ENCODE measurements at places on chromosomes 2 and 18.

GRCh38 chr2:214006601-214007000 lies 404.3 kb upstream of the VWC2L start:
- DNase-seq = no peak

- DNase-seq = peak; percentile 94
These were observed 184.5 kb downstream of the INO80D start for GRCh38 chr2:205901491-205901890.

DNA sequence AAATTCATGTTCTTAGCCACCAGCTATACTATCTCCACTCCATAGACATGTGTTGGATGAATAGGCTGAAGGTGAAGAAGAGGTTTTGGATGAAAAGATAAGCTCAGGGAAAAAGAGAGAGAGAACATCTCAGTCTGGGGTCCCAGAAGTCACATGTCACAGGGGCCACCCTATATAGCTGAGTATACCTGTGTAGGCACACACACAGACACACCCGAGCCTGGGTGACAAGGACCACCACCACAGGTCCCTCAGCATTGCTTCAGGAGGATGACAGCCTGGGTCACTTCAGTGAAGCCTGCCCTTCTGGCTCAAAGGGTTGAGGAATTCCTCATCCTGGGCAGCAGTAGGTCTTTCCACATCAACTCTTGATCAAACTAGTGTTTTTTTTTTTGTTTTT lies 56.2 kb downstream of the POLR1A start:
- no peak for DNase-seq

DNA sequence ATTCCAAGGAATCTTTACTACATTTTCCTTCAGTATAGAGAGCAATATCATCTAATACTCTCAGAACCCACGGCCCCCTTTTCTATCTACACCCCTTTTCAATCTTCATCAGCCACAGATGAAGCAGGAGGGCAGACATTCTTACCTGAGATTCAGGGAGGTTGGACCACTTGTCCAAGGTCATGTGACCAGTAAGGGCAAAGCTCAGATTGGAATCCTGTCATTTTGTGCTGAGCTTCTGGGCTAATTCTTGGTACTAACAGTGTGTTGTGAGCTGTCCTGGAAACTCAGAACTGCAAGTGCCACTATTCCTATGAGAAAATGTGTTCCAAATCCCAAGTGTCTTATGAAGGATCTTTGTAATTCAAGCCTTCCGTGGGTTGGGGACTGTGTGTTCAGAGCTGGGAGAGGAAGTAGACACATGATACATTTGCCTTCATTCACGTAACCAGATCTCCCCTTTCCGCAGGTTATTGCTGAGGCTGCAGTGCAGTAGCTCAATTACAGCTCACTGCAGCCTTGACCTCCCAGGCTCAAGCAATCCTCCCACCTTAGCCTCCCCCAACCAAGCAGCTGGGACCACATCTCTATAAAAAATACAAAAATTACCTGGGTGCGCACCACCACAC lies 3.3 kb downstream of the CHRNA1 start:
- no peak for DNase-seq

GRCh38 chr2:235366807-235367206 lies 127.0 kb upstream of the AGAP1 start:
- DNase-seq = no peak

DNA sequence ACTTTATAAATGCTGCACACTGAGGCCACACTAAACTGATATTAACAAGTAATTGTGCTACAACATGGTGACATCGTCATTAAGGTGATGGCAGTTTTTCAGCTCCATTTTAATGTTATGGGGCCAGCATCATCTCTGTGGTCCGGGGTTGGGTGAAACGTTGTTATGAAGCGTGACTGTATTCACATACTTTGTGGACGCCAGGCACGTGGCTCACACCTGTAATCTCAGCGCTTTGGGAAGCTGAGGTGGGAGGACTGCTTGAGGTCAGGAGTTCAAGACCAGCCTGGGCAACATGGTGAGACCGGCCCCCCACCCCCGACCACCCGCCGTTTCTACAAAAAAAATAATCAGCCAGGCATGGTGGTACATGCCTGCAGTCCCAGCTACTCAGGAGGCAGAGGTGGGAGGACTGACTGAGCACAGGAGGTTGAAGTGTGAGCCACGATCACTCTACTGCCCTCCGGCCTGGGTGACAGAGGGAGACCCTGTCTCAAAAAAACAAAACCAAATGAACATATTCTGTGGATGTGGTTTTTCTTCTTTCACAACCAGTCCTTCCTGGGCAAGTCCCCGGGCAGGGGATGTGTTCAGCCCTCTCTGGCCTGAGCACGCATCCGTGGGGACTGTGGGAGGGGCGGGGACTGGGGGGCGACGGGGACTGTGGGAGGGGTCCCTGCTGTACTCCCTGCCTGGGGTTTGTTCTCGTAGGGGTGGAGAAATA lies 12.9 kb upstream of the GAL3ST2 start:
- no peak for DNase-seq

GRCh38 chr2:27409321-27410073 lies at the start of gene PPM1G:
TSS of gene PPM1G (minus strand) at chr2:27409591. CDS start at chr2:27409422, 169 bp downstream.
- peak; percentile 96 for DNase-seq

DNA sequence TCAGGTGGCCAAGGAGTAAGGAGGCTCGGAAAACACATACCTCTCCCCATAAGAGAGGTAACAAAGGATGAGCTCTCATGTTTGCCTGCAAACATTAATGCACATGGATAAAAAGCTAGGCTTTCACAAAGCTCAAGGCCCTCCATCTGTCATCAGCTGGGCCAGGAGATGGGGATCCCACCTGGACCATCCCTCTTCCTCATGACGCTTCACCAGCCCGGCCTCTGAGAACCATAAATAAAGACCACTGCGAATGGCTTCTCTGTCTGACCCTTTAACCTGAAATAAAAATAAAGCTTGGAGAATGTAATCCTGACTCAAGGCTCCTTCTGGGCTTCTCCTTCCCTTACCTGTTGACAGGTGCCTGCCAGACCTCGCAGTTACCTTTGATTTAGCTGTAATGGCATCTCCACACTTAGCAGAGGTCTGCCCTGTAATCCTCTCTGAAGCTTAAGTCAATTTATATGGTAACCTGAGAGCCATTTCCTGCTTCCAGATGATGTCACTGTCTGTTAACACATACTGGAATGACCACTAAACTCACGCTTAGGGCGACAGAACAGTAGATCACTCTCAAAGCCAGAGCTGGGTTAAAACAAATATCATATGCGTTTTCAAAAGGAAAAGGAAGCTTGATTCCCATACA lies 29.3 kb upstream of the FOXI3 start:
- DNase-seq = no peak

Measured in brain (organoid and tissue), 16 donors.